ENCODE measurements at places on chromosomes 5 and 9.

DNA sequence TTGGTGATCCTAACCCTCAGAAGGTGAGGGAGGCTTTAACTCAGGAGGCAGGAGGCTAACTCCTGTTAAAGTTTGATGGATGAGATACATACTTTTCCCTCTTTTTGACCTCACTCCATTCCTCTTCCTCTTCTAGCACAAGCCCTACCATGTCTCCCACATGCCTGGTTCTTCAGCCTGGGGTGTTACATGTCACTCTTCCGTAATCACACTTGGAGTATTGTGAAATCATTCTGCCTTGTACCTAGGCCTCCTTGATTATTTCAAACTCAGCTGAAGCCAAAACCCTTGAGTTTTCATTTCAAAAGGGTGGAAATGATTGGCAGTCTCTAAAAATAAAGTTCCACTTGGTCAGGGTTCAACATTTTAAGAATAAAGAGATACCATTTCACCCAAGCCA is 1.8 kb downstream of the PLAC8L1 start:
- no peak for DNase-seq

- DNase-seq = no peak
Measured at GRCh38 chr9:88197016-88197415, 58.7 kb upstream of the SPATA31C2 start.

GRCh38 chr5:127085371-127085770 is 12.1 kb upstream of the C5orf63 start:
- no peak for DNase-seq

DNA sequence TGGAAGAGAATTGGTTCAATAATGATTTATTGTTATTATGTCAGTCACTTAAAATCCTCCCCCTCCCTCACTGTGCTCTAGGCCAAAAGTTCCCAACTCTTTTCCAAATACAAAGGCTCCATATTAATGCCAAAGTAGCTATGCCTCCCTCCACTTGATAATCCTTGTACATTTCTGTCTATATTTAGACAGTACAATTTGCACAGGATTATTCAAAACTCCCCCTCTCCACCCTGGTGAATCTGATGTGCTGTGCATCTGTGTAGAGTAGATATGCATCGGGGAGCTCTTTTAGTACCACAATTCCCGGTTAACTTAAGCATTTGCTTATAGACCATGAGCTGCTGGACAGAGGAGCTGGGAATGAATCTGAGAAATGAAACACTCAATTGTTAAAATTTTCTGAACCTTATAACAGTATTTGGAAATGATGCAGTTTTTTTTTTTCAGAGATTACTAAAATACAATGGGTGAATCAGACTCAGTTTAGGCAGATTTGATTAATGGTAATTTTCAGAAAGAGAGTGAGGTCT is 27.6 kb downstream of the GLRA1 start:
- DNase-seq = no peak

GRCh38 chr9:124458441-124458840 is 8.2 kb downstream of the ADGRD2 start:
- DNase-seq = no peak

- DNase-seq = no peak
Measured at GRCh38 chr9:77013932-77014596, 5.4 kb upstream of the FOXB2 start.

- DNase-seq = no peak
Measured at GRCh38 chr9:111414406-111414805, 69.8 kb downstream of the ECPAS start.

Measured in Panc1 (cell line).